Islet precursor cell (in vitro differentiated cells): ENCODE measurements at places on chromosomes 2 and 18.

DNA sequence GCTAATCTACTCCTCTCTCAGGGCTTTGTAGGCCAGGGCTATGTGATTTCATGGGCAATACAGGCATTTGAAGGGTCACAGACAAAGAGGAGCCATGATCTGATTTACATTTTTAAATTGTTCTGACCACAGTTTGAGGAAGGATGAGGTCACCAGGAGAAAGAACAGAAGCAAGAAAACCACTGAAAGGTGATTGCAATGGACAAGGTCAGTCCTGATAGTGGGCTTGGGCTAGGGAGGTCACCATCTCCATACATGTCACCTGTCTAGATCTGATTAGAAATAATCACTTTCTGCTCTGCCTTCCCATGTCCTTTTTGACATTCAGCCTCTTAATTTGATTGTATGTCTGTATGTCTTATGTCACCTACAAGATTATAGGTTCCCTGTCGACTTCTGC lies 248.9 kb upstream of the CWC22 start:
- no peak for DNase-seq

GRCh38 chr2:217998926-217999594 lies 3.7 kb downstream of the TNS1 start:
- DNase-seq: no peak

GRCh38 chr18:5543036-5543680 lies 639 bp downstream of the EPB41L3 start:
- peak; percentile 59 for DNase-seq

GRCh38 chr18:63843008-63843407 lies 44.5 kb upstream of the SERPINB2 start:
- DNase-seq: no peak

GRCh38 chr2:84643991-84644390 lies 127.7 kb downstream of the DNAH6 start:
- DNase-seq: no peak

GRCh38 chr2:237877576-237878307 lies 18.3 kb downstream of the RAMP1 start:
- DNase-seq: peak; percentile 40

GRCh38 chr2:74009577-74009976 lies 24.9 kb downstream of the TET3 start:
- DNase-seq: peak; percentile 41

GRCh38 chr18:44841221-44841620 lies 160.5 kb downstream of the SETBP1 start:
- no peak for DNase-seq

DNA sequence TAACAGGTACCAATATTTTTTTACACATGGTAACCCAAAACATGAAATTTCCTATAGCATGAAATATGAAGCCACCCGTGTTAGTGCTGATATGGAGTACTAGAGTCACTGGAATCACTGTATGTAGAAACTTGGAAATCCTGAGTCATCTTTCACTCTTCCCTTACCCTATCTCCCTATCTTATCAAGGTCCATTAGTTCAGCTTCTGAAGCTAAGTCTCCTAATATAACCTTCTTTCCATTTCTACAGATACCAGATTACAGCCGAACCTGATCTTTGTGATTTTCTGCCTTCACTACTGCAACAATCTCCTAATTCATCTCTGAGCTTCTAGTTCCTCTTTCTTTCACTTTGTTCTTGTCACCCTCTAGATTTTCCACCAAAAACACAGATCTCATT lies 59.0 kb downstream of the SEPTIN10 start:
- no peak for DNase-seq

DNA sequence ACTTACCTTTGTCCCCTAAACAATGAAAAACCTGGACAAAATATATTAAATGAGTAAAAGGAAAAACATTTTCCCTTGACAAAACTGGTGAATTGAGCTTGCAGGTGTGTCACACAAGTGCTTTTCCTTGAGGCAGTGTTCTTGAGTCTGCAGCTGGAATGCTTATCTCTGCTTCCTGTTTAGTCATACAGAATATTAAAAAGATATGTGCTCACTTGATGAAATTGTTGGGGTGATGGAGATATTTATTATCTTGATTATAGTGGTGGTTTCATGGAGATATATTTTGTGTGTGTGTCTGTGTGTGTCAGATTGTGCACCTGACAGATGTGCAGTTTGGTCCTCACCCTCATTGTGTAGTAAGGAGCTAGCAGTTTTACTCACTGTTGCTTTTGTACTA lies 3.3 kb downstream of the TAF1B start:
- DNase-seq: no peak

DNA sequence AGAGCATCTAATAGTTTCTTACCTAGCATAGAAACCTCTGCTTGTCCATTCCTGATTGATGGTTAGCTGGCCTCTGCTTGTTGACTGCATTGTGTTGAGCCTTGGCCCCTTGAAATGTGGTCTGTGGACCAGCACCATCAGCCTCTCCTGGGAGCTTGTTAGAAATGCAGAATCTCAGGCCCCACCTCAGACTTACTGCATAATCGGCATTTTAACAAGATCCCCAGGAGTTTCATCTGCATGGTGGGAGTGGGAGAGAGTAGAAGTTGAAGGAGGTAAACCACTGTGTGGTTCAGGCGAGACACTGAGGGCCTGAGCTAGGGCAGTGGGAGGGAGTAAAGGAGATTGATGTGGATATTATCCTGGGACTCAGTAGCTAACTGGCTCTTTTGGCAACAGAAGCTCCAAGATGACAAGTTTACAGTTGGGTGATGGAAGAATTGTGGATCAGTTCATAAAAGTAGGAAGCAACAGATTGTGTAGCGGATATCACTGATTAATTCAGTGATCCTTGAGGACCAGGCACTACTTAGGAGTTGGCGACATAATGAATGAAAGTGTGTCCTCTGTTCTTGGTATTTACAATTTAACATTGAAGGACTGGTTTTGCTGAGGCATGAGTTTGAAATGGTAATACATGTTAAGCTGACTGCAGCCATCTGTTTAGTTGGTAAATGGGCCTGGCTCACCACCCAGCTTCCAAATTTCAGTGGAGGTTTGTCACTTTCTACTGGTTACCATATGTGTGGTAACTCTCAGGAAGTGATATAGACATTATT lies 20.9 kb downstream of the PHLPP1 start:
- DNase-seq: no peak

GRCh38 chr2:223727562-223727961 lies 109.8 kb downstream of the AP1S3 start:
- DNase-seq: peak; percentile 67

DNA sequence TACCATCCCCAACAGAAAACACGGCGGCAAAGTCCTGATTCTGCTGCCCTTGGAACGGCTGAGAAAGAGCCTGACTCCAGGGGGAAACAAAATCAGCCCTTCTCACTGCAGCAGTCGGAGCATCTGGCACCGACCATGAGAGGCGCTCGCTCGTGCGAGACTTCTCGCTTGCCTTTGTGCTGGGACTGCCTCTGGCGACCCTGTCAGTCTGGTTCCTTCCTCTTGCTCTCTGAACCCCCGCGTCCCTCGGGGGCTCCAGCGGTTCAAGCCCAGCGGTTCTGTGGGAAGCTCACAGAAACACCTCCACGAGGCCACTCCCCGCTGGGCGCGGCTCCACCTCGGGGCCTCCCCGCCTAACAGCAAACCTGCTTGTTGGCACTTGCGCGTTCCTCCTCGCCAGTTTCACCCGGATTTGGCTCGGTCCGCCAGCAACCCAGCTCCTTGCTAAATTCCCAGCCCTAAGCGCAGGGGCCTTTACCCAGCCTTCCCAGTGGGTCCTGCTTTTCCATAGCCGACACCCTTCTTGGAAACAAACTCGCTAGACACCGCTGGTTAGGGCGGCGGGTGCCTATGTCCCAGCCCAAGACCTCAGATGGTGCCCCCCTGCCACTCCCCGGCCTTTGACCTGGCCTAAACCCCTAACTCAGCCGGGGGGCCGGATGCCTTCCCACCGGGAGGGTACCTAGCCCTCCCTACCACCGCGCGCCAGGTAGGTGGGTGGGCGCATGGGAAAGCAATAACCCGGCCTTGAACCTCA lies 2.2 kb downstream of the RND3 start:
- peak; percentile 91 for DNase-seq

DNA sequence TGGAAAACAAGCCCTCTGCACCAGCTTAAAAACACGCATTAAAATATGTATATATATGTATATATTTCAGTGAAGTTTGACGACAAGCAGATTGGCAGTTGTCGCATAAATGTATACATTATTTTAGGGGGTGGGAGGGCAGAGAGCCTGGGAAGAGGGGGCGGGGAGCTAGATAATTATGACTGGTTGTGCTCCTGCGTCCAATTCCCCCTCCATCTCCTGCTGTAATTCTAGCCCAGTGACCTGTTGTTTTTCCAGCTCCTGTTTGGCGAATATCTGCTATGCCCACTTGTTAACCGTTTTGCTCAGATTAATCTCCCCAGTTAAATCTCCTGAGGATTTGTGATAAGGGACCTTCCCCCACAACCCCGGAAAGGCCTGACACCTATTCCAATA lies 656 bp downstream of the UNC80 start:
- DNase-seq: no peak

GRCh38 chr18:40897884-40898283 lies 1057.2 kb upstream of the PIK3C3 start:
- no peak for DNase-seq

GRCh38 chr2:192885569-192886160 lies 690.9 kb upstream of the TMEFF2 start:
- DNase-seq: no peak

GRCh38 chr2:15809404-15809803 lies 130.9 kb upstream of the MYCN start:
- peak; percentile 85 for DNase-seq

GRCh38 chr18:14767474-14767873 lies 19.5 kb downstream of the ANKRD30B start:
- no peak for DNase-seq

DNA sequence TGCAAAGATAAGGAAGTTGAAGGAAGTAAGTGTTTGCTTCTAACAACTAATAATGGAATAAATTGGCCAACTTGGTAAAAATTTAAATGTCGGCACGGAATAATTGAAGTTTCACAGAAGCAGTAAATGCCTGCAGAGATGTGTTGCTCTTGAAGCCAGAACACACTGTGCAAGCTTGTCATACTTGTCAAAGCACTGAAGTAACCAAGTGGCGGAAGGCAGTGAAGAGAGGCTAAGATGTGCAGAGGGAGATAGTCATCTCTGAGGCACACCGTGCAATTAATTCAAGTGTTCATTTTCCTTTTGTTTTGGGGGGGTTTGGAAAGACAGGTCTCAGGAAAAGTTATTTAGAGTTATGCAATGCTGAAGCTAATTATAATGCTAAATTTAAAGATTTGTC lies 5.2 kb downstream of the DCDC2C start:
- no peak for DNase-seq

- DNase-seq: peak; percentile 89
These were observed at the start of gene EVA1A for GRCh38 chr2:75560768-75561565. Gene EVA1A (minus strand): TSS chr2:75560939. CDS start chr2:75518140, 42,799 bp downstream.

GRCh38 chr2:44778221-44778654 lies 163.3 kb upstream of the SIX3 start:
- peak; percentile 75 for DNase-seq

DNA sequence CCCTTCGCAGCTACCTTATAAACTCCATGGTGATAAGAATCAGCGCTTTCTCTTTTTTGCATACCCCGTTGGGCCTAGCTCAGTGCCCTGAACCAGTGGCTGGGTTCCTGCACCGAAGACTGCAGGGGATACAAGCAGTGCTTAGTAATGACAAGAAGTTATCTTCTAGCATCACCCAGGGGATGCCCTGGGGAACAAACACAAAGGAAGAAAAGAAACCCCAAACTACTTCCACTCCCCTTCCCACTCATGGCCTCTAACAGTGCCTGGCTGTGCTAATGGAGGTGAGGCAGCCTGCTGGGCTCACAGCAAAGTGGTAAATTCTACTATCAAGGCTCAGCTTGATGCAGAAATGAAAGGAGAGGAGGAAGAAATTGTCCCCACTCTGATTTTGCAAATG lies 314.7 kb downstream of the TXNL1 start:
- no peak for DNase-seq

DNA sequence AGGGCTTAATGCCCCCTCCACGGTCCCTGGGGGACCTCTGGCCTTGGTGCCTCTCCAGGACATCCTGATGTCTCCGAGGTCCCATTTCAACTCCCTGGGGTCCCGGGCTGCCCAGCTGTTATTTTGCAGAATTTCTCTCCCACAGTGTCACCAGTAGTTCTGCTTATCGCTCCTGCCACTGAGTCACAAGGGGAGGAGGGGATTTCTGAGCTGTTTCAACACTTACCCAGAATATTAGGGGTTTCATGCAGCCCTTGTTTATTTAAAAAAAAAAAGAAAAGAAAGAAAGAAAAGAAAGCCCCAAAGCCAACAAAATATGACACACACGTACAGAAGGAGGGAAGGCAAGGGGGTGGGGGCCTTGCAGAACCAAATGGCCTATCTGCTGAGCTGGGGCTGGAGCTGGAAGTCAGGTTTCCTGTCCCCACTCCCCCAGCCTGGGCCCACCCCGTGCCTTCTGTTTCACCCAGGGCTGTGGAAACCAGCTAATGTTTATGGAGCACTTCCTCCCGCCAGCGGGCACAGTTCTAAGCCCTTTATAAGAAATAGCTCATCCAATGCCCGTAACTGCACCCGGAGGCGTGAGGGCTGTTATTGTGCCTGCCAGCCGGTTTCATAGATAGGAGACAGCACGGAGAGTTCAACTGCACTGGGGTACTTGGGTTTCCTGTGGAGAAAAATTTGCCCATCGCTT lies 8.4 kb upstream of the ARID5A start:
- no peak for DNase-seq

GRCh38 chr2:19937004-19937403 lies 35.2 kb upstream of the TTC32 start:
- DNase-seq: no peak

DNA sequence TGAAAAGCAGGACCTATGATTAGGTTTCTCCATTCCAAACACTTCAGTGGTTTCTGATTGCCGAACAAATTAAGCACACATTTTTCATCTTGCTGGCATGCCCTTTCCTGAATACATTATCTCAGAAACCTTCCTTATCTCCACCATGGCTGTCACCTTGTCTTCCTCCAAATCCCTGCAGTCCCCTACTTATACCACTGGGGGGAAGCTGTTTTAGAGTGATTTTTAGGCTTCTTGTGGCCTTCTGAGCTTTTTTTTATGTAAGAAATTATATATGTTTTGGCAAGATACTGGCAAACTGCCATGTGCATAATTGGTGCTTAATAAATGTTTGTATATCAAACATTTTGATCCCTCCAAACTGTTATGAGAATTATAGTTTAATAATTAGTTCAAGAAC lies 229.2 kb downstream of the MYT1L start:
- DNase-seq: no peak

GRCh38 chr18:76260941-76261472 lies 234.0 kb downstream of the ZNF516 start:
- DNase-seq: no peak

DNA sequence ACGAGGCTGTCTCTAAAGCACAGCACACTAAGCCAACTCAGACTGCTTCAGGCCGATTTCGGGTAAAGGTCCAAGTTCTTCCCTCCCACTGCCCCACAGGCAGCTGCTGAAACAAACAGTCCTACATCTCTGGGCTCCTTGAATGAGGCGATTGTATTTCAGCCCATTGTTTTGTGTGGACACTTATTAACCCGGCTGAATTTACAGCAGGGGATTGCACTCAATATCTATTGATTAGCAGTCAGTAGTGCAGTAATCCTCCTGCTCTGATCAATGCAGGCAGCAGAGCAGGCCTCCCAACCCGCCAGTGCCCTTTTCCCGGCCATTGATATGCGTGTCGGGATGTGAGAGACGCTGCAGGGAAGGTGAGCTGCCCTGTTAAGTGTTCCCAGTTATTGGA lies 330.1 kb downstream of the CMPK2 start:
- no peak for DNase-seq

- DNase-seq: no peak
These were observed 320.1 kb downstream of the CDH2 start for GRCh38 chr18:27856820-27857219.
